ENCODE measurements at places on chromosomes 11 and 22.
A peak's percentile ranks its signal among the peaks of the same experiment; 100 is the strongest.

GRCh38 chr11:90803366-90803765, 580.5 kb upstream of the CHORDC1 start:
- no peak for DNase-seq

DNA sequence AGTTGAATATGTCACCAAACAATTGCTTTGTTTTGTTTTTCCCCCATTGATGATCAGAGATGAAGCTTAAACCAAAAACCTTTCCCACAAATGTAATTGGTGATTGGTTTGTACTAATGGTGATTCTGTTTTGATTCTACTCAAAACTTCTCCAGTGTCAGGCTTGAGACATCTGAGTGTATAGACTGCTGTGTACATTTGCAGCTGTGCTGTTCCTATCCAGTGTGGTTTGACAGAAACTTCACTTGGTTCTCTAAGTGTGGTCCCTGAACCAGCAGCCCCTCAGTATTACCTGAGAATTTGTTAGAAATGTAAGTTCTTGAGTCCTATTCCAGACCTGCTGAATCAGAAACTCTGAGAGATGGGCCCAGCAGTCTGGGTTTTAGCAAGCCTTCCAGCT, 84.8 kb downstream of the PPP6R3 start:
- no peak for DNase-seq

DNA sequence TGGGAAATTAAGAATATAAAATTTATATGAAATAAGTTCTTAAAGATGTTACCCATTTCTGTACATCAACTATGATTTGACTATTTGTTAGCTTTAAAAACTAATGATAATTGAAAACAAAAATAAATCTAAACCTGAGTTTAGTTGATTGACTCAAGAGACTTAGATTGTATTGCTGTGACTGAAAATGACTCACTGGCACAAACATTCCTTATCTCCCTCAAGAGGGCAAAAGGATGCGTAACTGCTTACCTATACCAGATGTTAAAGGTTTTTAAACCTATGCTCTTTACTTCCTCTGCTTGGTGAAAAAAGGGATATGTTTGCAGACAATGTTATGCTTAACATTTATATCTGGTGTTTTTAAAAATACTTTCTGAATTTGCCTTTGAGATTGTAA, 30.3 kb downstream of the ATM start:
- no peak for DNase-seq

DNA sequence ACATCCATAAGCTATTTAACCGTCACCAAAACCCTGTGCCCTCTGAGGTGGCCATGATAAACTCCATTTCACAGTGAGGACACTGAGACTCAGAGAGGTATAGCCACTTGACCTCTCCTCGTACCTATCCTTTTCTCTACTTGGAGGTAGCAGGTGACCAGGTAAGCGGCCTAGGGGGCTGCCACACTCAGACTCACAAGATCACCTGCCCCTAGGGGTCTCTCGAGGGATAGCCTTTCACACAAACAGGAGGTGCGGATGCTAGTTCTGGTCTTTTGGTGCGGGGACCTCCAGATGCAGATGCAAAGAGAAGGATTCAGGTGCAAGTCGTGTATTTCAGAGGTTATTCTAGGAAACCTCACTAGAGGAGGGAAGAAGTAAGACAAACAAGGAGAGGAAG, 14.6 kb downstream of the MS4A18 start:
- no peak for DNase-seq

GRCh38 chr11:61041755-61042518, 60.4 kb upstream of the CD5 start:
- peak; percentile 37 for DNase-seq

DNA sequence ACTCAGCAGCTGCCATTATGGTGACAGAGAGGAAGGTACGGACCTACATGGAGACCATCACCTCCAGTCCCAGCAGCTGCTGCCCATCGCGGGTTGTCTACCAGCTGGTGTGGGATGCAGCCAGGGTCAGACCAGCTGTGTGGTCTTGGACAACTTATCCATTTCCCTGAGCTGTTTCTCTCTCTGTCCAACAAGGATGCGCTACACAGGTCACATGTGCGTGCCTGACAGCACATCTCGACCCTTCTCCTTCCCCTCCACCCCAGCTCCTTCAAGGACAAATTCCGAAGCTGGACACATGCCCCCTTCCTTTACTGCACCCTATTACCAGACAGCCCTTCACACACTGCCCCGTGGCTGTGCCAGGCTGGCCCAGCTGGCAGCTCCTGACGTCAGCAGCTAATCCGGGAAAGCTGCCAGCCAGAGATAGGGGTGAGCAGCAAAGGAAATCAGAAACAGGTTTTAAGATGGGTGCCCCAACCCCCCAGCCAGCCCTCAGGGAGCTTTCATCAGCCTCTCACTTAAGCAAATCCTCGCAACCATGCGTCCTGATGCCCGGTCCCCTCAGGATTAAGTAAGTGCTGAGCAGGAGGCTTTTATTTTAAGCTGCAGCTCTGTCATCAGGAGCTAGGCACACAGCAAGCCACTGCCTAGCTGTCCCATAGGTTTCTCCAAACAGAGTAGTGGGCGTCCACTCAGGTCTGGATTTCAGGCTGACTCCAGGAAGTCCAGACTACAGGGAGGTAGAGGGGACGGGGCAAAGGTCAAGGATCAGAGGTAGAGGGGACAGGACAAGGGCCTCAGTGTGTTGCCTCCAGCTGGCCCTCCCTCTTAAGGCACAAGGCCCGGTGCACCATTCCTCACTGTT, 20.3 kb downstream of the TEF start:
- no peak for DNase-seq

- no peak for DNase-seq
Measured at GRCh38 chr11:92295175-92296137, 70.8 kb downstream of the FAT3 start.

GRCh38 chr22:26050079-26050478, 119.2 kb upstream of the SEZ6L start:
- DNase-seq, result no peak

GRCh38 chr11:44754876-44755555, 28.3 kb downstream of the TSPAN18 start:
- DNase-seq, result no peak

- DNase-seq, result no peak
Measured at GRCh38 chr11:12324585-12324984, 52.8 kb upstream of the PARVA start.

- no peak for DNase-seq
Measured at GRCh38 chr11:86814775-86815174, 14.4 kb downstream of the PRSS23 start.

GRCh38 chr22:44595841-44596341, 97.9 kb upstream of the RTL6 start:
- DNase-seq, result no peak

DNA sequence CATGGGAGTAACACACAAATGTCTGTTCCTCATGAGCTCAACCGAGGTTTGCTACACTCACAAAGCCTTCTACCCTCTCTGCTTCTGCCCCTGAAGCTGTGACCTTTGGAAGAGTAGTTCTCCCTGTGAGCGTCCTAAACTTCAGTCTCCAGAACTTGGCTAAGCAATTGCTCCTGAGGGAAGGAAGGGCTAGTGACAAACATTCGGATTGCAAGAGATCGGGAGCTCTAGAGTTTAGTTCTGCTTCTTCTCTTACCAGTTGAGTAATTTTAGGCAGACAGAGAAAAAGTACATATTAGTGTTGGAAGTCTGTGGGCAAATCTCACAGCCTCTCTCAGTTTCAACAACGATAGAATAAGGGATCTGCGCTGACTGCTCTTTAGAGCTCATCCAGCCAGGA, 27.3 kb upstream of the ELF5 start:
- no peak for DNase-seq

- no peak for DNase-seq
Measured at GRCh38 chr11:121461843-121462242, 9.1 kb upstream of the SORL1-AS1 start.

DNA sequence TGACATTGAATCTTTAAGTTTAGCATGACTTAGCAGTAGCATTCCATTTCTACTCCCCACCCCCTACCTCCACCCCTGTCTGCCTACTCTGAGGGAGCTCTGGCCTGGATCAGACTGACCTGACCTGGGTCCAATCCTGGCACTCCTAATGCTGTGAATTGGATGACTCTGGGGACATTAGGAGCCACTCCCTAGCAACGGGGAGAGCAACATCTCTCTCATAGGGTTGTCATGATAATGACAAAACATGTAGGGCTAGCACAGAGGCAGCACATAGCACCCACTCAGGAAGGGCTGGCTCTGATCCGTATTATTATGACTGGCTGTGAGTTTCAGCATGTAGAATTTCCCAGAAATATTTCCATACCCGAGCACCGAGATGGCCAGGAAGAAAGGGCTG, 40.5 kb downstream of the CABIN1 start:
- DNase-seq, result no peak

GRCh38 chr11:18720808-18721560, 5.0 kb downstream of the IGSF22 start:
- peak; percentile 62 for DNase-seq

DNA sequence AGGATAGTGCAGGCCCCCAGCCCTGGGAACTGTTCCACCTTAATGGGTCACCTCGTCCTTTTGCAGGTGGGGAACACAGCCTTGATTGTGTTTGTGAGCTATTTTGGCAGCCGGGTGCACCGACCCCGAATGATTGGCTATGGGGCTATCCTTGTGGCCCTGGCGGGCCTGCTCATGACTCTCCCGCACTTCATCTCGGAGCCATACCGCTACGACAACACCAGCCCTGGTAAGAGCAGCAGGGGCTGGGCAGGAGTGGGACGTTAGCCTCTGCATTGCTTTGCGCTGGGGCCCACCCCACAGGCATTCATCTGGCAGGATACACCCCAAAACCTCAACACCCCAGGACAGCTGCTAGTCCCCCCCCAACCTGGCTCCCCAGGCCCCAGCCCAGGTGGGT, 14.8 kb downstream of the SLCO2B1 start:
- no peak for DNase-seq

DNA sequence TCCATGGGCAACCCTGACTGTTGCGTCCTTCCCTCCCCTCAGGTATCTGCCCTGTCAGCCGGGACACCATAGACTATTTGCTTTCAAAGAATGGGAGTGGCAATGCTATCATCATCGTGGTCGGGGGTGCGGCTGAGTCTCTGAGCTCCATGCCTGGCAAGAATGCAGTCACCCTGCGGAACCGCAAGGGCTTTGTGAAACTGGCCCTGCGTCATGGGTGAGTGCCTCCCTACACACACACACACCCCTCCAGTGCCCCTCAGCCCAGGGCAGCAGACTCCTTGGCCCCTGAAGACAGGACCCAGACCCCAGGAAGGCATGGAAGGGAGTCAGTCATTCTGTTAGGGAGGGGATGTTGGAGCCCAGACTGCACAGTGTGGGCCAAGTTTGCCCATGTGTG, 17.9 kb upstream of the UVRAG start:
- no peak for DNase-seq

DNA sequence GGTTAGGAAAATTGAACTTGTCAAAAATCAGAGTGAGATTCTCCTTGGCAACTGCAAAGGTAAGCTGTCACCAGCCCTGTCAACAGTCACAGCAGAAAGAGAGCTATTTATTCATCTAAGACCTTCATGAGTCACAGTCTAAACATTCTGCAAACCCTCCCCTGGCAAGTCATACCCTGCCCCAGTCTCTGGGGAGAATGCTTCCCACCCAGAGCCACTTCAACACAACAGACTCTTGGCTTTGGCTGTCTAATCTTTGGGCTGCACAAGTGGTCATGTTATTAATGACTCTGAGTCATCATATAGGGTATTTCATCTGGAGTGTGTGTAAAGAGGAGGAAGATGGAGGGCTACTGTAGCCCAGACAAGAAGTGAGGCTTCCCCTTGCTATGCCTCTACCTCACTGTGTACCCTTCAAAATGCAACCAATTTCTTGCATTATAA, 153.4 kb downstream of the CCDC34 start:
- DNase-seq, result no peak

- no peak for DNase-seq
Measured at GRCh38 chr11:65997286-65997685, 4.7 kb downstream of the EIF1AD start.

DNA sequence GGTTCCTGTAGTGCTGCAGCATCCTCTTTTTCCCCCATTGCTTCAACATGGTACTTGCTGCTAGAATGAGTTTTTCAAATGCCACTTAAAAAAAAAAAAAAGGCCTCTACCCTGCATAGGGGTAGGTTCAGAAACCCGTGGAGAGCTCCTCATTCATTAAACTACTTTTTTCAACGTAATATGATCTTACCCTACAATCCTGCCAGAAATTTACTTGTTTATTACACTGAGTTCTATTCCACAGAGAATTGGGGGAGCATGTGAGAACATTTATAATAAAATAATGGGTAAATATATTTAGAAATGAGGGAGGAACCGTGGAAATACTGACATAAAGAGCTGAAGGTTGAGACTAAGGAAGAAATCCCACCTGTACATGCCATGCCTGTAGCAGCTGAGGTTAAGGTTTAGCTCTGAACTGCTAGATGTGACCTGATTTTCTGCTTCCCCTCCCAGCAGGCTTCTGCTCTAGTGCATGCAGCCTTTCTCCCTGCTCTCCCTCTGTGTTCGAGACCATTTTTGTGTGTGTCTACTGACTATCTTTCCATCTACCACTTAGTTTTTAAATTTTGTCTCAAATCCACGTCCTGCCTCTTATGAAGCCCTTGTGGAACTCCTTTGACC, 225.7 kb downstream of the DDX10 start:
- DNase-seq, result no peak

DNA sequence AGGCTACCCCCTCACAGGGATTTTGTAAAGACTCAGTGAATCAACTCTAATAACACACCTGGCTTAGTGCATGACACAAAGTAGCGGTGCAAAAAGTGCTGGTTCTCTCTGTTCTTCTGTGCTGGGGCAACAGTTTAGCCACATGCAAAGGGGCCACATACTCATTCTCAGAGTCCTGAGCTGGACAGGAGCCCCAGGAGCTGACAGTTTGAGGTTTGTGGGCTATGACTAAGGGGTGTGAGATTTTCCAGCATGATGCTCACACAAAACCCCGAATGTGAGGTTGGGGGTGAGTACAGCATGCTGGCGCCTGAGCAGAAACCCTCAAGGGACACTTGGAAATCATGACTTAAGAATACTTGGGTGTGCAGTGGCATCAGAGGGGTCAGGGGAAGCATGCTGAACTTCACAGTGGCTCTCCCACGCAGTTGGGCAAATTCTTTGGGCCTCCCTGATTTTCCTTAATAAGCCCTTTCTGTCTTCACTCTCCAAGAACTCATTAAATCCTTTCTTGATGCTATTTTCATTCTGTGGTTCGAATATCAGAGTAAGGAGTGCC, 31.0 kb downstream of the TMPRSS5 start:
- no peak for DNase-seq

GRCh38 chr22:46233231-46233630, 16.9 kb downstream of the CDPF1 start:
- no peak for DNase-seq

DNA sequence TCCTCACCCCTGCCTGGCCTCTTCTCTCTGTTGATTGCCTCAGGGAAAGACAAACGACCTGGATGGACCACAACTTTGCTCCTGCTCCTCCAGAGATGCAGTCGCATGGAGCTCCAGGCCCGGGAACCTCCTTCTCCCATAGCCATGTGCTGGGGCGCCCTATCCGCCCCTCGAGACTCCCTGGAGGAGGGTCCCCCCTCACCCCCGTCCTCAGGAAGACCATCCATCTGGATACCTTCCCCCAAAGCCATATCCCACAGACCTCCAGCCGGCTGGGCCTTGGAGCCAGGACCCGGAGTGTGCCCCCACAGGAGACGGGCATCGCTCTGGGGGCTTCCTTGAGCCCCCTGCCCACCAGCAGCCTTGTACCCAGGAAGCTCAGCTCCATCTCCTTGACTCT, 2.2 kb downstream of the SEPTIN3 start:
- no peak for DNase-seq

Data from activated gamma-delta T cell (primary cell).